ENCODE measurements at places on chromosomes 7 and 10.

DNA sequence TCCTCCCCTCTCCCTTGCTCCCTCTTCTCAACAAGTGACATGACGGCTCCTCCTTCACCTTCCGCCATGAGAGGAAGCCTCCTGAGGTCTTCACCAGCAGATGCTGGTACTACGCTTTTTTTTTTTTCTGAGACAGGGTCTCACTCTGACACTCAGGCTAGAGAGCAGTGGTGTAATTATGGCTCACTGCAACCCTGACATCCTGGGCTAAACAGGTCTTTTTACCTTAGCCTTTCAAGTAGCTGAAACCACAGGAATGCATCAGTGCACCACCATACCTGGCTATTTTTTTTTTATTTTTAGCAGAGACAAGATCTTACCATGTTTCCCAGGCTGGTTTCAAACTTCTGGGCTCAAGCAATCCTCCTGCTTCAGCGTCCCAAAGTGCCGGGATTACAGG lies 43.6 kb downstream of the MDH2 start:
- no peak for DNase-seq

DNA sequence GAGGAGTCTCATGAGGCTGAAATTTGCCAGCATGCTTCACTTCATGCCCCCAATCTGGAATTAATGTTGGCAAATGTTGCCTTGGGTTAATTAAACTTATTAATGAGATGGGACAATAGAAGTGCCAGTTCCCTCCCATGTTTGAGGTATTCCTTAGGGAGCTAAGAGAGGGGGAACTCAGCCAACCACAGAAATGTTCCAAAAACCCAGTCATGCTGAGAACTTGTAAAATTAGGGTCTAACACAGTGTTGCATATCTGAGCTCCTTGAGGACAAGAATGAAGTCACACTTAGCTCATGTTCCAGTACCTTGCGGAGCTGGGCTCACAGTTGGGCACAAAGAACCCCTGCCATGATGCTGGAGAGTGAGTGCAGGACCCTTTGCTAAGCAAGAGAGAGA lies 89.4 kb downstream of the OAT start:
- no peak for DNase-seq

GRCh38 chr7:146548816-146549215 lies 432.2 kb downstream of the CNTNAP2 start:
- DNase-seq: no peak

DNA sequence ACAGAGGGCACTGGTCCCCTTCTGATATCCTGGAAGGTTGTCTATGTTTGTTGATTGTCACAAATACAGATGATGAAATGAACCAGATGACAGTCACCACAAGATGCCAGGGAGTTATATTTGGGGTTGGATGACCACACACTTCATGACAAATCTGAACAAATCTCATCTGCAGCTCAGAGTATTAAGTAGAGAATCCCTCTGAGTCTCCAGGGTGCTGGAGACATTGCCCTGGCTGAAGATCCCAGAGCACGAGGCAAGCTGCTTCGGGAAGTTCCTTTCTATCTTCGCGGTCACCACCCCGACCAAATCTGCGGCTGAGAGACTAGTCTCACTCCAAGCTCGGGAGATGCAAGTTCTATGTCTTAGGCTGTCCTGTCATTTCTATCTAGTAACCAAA lies 9.0 kb downstream of the DENND2A start:
- no peak for DNase-seq

DNA sequence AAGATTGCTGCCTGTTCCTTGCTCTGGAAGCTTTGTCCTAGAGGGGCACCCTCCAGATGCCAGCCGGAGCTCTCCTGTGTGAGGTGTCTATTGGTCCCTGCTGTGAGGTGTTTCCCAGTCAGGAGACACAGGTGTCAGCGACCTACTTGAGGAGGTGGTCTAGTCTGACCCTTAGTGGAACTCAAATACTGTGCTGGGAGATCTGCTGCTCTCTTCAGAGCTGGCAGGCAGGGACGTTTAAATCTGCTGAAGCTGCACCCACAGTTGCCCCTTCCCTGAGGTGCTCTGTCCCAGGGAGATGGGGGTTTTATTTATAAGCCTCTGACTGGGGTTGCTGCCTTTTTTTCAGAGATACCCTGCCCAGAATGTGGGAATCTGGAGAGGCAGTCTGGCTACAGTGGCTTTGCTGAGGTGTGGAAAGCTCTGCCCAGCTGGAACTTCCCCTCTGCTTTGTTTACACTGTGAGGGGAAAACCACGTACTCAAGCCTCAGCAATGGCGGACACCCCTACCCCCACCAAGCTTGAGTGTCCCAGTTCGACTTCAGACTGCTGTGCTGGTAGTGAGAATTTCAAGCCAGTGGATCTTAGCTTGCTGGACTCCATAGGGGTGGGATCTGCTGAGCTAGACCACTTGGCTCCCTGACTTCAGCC lies 119.2 kb downstream of the PPP1R9A start:
- no peak for DNase-seq

GRCh38 chr10:88389456-88389855 lies 193.7 kb downstream of the RNLS start:
- DNase-seq: peak; percentile 60

DNA sequence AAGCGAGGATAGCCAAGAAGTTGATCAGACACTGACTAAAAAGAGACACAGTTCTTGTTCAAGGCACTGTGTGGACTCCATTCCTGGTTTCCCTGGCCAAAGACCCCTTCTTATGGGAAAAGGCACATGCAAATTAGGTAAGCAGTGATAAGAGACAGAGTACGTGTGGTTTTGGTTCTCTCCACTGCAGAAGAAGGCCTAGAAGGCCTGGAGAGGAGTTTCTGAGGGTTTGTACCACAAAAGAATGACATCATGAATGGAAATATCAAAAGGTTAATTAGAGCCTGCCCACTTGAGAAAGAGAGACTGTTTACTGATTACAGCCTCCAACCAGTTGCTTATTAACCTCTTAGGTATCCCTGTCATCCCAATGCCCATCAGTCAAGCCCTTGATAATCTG lies 137.5 kb downstream of the ZNF365 start:
- no peak for DNase-seq

DNA sequence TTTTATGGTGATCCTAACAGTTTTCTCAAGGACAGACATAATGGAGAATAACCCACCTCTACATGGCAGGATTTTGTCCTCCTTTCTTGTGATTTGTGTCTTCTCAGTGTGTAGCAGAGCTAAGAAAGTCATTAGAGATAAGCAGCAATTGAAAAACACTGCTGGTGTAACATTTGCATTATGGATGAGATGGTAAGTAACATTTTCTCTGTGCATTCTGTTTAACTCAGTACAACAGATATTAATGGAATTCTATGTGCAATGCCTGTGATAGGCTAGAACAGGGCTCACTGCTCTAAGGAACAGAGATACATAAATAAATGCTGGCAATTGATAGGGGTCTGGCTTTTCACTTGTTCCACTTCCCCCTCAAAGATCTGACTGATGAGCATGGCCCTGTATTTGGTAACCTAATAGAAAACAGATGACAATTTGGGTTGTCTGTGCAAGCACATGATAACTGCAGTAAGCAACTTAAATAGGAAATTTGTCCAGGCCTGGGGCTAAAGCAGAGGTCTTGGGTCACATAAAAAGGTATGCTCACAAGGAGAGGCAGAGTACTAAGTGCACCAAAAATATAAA lies 560.3 kb upstream of the POM121L12 start:
- no peak for DNase-seq

DNA sequence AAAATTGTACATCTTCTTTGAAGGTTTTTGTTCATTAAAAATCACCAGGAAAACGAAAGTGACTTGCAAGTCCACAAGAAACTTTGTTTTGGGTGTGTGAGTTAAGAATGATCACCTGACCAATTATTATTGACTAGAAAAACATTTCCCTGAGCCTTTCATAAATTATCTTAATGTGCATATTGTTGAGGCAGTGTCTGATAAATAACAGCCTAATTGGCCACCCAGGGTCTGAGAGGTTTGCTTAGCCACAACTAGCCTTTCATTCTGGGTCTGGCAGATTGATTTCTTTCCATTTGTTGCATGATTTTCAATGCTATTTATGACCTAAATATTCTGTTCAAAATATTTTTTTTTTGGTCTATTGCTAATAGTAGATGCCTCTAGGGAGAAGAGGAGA lies 152.8 kb downstream of the AUTS2 start:
- no peak for DNase-seq

DNA sequence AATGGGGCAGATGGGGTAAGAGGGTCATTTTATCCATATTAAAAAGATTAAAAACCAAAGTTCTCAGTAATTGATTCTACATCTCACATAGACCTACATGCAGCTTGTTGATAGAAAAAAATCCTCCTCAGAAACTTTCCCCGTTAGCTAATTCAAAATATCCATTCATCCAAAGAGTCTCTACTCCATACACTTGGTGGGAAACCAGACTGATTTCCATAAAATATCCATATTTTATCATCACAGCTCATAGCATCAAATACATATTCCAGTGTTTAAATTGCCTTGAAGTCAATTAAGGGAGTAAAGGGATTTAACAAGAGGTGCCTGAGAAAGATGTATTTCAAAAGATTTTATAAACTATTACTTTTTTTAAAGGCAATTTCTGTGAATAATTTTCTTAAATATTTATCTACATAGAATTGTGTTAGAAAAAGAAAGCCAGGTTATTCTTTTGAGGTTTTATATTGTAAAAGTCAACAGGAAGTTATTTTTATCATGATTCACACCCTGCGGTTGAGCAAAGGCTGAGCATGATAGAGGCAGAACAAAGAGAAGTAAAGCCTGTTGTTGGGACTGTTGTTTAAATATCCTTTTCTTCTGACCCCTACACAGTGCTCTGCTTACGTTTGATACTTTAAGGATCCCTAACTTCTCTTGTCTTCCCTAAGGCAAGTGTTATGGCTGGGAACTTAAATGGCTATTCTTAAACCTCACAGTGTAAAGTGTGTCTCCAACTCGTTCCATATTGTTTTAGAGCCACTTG lies 266.7 kb downstream of the PRKG1 start:
- no peak for DNase-seq

- DNase-seq: no peak
These were observed 63.7 kb downstream of the ARHGAP12 start for GRCh38 chr10:31864834-31865518.

DNA sequence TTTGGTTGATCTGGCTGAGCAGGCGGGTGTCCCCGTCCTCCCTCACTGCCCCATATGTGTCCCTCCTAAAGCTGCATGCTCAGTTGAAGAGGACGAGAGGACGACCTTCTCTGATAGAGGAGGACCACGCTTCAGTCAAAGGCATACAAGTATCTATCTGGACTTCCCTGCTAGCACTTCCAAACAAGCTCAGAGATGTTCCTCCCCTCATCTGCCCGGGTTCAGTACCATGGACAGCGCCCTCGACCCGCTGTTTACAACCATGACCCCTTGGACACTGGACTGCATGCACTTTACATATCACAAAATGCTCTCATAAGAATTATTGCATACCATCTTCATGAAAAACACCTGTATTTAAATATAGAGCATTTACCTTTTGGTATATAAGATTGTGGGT lies 26.9 kb upstream of the TRIM56 start:
- DNase-seq: peak; percentile 65

GRCh38 chr10:74079936-74080590 lies 70.6 kb downstream of the AP3M1 start:
- DNase-seq: no peak

DNA sequence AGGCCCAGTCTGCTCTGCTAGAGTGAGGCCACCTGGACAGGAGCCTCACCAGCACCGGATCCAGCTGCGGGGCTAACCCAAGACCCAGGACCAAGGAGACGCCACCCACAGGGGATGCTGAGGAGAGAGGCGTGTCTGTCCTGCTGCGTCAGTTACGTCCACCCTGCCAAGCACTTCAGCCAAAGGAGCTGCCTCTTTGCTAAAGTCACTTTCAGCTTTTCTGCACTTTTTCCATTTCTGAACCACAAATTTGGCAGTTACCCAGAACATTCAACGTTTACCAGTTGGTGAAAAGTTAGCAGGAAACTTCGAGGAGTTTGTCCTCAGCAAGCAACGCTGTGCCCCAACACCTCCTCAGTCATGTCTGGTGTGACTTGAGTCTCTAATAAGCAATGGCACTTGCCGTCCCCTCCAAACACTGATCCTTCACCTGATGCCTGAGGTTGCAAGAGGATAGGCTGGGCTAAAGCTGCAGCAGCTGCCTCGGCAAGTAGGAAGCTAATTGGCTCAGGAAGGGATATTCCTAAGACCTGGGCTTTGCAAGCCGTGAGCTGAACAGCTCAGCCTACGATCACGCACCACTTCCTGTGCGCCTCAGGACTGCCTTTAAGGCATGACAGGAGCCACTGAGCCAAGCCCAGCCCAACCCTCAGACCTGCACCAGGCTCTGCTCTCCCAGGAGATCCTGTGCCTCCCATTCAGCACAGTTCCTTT lies 40.1 kb downstream of the KCNH2 start:
- DNase-seq: peak; percentile 33

GRCh38 chr7:77540402-77540822 lies 3.3 kb downstream of the PTPN12 start:
- DNase-seq: no peak

DNA sequence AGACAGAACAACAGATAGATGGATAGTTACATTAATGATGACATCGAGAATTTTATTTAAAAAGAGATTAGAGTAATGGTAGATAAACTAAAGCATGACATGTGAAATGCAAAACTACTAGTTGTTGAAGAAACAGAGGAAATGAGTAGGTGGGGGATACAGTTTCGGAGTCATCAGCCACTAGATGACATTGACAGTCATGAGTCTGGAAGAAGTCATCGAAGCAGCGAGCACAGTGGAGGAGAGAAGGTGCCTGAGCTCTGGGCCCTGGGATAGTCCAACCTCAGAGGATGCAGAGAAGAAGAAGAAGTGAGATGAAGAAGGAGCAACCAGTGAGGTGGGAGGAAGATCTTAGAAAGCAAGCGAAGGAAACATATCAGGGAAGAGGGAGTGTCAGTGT lies 20.2 kb upstream of the SEC61A2 start:
- no peak for DNase-seq

DNA sequence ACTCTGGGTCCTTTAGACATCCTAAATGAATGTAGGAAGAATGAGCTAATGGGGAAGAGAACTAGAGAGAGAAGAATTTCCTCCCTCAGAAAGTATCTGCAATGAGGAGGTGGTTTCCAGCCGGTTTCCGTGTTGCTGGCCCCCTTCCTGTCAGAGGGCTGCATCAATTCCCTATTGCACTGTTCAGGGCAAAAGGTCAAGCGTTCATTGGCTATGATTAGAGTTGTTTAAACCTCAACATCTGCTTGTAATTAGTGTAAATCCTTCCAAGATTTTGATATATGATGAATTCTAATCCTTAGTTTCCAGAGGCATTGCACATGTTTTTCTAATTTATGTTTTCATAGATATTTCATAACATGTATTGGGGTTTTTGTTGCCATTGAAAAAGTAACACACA lies 107.3 kb upstream of the SGCE start:
- DNase-seq: no peak

DNA sequence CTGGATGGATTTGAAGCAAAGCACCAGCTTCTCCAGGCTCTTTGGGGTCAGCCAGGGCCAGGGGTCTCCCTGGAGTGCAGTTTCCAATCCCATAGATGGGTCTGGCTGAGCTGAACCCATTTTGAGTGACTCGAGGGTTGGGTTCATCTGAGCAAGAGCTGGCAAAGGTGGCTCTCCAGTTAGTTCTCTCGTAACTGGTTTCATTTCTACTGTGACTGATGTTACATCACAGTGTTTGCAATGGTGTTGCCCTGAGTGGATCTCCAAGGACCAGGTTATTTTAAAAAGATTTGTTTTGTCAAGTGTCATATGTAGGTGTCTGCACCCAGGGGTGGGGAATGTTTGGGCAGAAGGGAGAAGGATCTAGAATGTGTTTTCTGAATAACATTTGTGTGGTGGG lies 14.2 kb downstream of the LEP start:
- no peak for DNase-seq

Data from activated CD4-positive, alpha-beta T cell treated with anti-CD3 and anti-CD28 coated beads, Interleukin-2, amount 10 ng/mL, durations not matched to agents 7 days and 5 days (primary cell).